ENCODE measurements at places on chromosomes 2 and 18. TPM values are rescaled to one million over a fixed set of nuclear protein-coding genes. Genes with fewer than 3 reads are reported as not detected.

- DNase-seq, result no peak
These were observed 110.7 kb downstream of the SH3RF3 start for GRCh38 chr2:109239720-109240119.

- no peak for DNase-seq
These were observed 45.2 kb downstream of the USP34 start for GRCh38 chr2:61425605-61426155.

- no peak for DNase-seq
These were observed 165.3 kb downstream of the NEDD4L start for GRCh38 chr18:58209326-58209725.

The MAP4K4 gene
- 78.5 TPM for polyA plus RNA-seq

- DNase-seq, result no peak
These were observed 23.4 kb downstream of the ADRA2B start for GRCh38 chr2:96092951-96093350.

DNA sequence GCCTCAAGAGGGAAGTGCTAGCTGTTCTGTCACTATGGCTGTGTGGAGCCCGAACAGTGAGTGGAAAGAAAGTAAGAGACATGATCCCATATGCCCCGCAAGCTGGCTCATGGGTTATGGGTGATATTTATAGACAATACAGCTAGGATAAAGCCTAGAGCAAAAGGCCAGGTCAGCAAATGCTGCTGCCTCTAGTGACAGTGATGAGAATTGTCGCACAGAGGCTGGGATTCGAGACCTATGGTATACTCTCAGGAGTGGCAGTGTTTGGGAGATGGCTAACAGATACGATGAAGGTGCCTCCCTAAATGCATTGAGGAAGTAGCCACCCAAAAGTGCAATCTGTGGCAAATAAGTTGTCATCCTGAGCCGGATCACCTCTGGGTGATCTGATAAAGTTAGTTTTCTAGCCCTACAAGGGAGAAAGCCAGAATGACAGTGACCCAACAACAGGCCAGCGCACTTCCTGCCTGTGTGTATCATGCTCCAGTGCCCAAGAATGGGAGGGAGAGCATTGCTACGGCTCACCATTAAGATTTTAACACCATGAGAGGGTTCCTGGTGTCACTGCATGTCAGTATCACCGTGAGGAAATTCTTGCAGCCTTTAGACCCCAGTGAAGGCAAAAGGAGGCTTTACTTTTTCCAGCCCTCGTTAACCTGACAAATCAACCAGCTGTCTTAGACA is 92.2 kb upstream of the TGFA start:
- DNase-seq, result no peak

The DNER gene
- polyA plus RNA-seq, result 56.5 TPM

The MAIP1 gene
- 34.8 TPM for polyA plus RNA-seq

The WDFY1 gene
- 56.2 TPM for polyA plus RNA-seq

The FAM117B gene
- polyA plus RNA-seq, result 29.4 TPM

GRCh38 chr2:760001-760400 is 82.8 kb upstream of the TMEM18 start:
- DNase-seq, result no peak
